Forelimb muscle (tissue), 1 donor: ENCODE measurements at places on chromosomes 4 and X. TPM values are rescaled to one million over a fixed set of nuclear protein-coding genes. Genes with fewer than 3 reads are reported as not detected.

PAGE2 gene
- polyA plus RNA-seq = not detected

NUP62CL gene
- 0.90 TPM for polyA plus RNA-seq

SFRP2 gene
- 35.7 TPM for polyA plus RNA-seq

MAOB gene
- polyA plus RNA-seq = 0.95 TPM

TIMM8A gene
- polyA plus RNA-seq = 9.0 TPM

VCX gene
- polyA plus RNA-seq = not detected

CYLC1 gene
- not detected for polyA plus RNA-seq

LINC00632 gene
- 12.5 TPM for polyA plus RNA-seq

BEX5 gene
- polyA plus RNA-seq = not detected

DGAT2L6 gene
- polyA plus RNA-seq = not detected

DUSP21 gene
- polyA plus RNA-seq = not detected

- DNase-seq = no peak
Measured at GRCh38 chrX:38028300-38028699, 21.9 kb downstream of the SYTL5 start.

- no peak for DNase-seq
Measured at GRCh38 chrX:5915783-5916182, 312.9 kb downstream of the NLGN4X start.

- no peak for DNase-seq
Measured at GRCh38 chr4:54657551-54658251, at the start of gene KIT. Gene KIT, plus strand, starts transcription at chr4:54657957. Its CDS starts 58 bp downstream, at chr4:54658015.

GRCh38 chr4:17531538-17532285, 16.7 kb downstream of the CLRN2 start:
- DNase-seq = no peak

- DNase-seq = no peak
Measured at GRCh38 chr4:472881-473569, 25.9 kb downstream of the ZNF721 start.

- DNase-seq = no peak
Measured at GRCh38 chrX:153689654-153690465, 2.1 kb downstream of the SLC6A8 start.

DNA sequence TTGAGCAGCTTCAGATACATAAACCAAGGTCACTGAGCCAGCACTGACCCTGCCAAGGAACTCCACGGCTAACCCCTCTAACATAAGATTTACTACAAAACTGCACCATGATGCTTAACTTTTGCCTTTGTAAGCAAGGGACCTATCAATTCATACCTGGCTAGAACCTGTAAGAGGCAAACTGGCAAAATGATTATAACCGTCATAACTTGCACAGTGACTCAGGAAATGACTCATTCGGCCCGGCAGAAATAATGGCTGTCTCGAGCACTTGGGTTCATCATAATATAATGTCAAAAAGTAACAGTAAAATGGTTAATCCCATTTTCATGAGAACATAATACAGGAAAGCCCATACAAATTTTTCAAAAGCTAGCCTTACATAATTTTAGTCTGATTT, 17.2 kb downstream of the RASGEF1B start:
- DNase-seq = no peak

DNA sequence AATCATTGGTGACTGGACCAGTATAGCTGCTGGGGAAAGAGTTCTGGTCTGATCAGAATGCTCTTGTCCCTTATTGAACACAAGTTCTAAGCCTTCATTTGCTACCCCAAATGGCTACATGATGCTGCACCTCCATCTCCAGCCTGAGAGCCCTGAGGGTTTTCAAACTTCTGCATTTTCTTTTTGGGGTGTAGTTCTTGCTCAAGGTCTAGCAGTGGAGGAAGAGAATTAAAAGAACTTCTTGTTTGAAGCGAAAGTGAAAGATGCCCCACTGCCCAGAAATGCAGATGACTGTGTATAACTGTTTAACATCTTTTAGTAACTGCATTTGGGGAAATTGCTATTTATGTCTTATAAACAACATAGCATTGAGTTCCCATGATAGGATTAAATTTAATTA, 38.5 kb downstream of the LAMTOR3 start:
- no peak for DNase-seq

- DNase-seq = no peak
Measured at GRCh38 chrX:40617566-40617965, 5.7 kb upstream of the MPC1L start.

GRCh38 chr4:81606801-81607501, 135.2 kb upstream of the RASGEF1B start:
- DNase-seq = no peak

- no peak for DNase-seq
Measured at GRCh38 chr4:88043586-88044340, 36.3 kb downstream of the PKD2 start.

- DNase-seq = no peak
Measured at GRCh38 chr4:40454816-40455215, 119.7 kb downstream of the CHRNA9 start.

DNA sequence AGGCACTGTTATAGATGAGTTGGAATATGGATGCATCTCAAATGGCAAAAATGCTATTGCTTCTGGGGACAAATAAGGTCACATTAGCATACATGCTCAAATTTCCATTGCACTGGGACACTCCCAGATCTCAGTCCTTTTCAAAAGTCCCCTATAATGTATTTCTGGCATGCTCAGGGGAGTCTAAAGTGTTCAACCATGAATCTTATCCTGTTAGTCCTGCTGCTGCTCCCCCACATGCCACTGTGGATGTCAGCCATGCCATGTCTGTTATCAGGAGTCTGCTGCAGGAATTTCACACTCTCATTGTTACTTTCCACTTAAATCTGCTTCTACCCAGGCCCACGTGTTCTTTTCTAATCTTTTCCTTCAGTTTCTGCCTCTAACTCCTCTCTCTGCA, 1000.6 kb downstream of the CCSER1 start:
- DNase-seq = no peak

- no peak for DNase-seq
Measured at GRCh38 chr4:95531141-95531540, 17.6 kb downstream of the UNC5C start.

DNA sequence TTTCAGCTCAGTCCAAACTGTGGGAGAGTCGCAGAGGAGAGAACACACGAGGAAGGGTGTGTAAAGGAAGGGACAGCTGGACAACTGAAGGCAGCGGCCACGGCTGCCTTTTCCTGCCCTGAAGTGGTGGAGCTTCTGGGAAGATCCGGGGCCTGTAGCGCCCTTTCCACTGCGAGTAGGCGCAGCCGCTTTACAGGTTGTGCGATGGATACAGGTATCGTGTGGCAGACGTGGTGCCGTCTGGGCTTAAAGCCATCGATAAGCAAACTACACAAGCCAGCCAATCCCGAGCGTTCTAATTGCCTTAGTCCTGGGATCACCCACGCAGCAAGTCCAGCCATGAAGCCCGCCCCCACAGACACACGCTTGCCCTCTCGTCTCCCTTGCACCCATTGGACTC, 15.4 kb downstream of the NKX6-1 start:
- DNase-seq = no peak

DNA sequence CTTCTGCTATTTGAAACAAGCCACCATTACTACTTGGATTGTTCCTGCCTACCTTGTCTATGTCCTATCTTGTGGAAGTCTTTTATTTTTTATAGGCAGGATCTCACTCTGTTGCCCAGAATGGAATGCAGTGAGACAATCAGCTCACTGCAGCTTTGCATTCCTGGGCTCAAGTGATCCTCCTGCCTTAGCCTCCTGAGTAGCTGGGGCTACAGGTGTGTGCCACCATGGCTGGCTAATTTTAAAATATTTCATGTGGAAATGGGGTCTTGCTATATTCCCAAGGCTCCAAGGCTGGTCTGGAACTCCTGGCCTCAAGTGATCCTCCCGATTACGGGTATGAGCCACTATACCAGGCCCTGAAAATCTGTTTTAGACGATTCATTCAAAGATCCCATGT, 7.6 kb downstream of the RPS3A start:
- no peak for DNase-seq

DNA sequence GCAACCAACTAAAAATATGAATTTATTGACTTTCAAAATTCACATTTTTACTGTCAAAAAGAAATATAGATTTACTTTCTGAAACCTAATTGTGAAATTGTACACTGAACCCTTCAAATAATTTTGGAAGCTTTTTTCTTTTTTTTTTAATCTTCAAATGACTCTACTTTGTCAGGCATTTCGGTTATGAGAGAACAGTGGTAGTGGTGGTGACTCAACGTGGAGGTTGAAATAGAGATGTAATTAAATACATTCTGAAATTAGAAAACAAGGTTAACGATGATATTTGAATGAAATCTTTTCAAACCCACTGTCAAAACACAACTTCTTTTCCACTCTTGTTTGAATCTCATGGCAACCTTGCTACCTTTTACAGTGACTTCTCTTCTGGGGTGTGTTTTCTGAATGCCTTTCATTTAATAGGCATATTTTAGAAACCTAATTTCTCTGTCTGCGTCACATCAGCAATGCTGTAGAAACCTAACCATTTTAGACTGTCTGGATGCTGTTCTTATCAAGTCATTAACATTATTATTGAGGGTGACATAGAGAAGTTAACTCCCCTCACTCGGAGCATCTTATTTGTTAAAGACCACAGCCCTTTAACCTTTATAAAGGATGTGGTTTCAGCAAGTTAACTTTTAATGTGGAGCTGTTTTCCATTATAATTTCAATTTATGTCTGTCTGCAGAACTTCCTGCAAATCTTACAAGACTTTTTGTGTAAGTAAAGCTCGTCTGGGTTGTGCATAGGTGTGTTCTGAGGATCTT, 136.8 kb downstream of the PCDH7 start:
- no peak for DNase-seq

- no peak for DNase-seq
Measured at GRCh38 chr4:120348521-120348920, 281.9 kb upstream of the MAD2L1 start.

DNA sequence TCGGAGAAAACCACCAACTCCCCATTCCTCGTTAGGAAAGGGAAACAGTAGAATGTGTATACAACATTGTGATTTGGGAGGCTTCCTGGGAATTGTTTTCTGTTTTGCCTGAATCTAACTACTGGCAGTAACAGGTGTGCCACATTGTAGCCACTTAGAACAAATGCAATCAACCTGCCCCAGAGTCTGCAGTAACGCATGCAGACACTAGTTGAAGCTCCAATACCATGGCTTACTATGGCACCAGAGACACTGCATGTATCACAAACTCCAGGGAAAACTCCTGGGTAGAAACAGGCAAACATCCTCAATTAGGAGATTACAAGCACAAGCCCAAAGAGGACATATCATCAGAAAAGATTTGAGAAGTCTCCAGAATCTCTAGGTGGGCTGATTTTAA, 154.2 kb upstream of the NEIL3 start:
- DNase-seq = no peak

DNA sequence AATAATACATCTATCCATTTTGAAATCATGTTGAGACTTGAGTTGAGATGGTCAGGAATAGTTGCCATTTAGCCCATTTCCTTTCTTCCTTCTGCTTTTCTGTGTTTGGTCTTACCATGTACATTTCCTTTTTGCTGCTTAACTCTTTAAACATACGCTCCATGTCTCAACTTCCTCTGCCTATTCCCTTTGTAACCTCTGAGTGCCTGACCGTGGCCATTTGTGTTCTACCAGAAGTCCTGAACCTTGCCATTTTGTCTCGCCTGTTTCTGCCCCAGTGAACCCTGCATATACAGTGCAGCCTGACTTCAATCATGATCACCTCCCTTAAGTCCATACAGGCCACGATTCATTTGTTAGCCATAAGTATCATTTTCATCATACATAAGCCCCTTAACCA, 169.0 kb downstream of the RAPGEF2 start:
- DNase-seq = no peak

DNA sequence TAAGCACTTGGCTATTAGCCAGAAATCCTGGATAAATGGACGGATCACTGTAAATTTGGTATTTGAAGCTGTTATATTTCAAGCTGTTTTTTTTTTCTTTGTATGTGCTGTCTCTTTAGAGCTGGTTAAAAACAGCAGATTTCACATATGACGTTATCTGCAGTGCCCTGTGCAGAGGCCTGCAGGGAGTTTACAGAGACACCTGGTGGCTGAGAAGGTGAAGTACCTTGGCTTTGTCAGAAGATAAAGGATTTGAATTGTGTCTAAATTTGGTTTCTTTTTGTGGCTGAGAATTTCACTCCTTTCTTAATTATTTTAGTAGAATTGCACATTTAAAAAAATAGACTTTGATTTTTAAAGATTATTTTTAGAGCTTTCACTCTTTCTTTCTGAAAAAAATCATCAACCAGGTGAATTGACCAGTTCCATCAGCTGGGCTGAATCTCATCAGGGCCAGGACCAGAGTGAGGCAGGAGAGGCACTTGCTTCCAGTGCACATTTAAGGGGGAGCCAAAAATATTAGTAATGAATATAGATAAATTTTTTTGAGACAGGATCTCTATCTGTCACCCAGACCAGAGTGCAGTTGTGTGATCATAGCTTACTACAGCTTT, 9.6 kb upstream of the CHRNA9 start:
- no peak for DNase-seq

- DNase-seq = peak; percentile 59
Measured at GRCh38 chr4:145482209-145483037, 770 bp downstream of the SMAD1 start.

DNA sequence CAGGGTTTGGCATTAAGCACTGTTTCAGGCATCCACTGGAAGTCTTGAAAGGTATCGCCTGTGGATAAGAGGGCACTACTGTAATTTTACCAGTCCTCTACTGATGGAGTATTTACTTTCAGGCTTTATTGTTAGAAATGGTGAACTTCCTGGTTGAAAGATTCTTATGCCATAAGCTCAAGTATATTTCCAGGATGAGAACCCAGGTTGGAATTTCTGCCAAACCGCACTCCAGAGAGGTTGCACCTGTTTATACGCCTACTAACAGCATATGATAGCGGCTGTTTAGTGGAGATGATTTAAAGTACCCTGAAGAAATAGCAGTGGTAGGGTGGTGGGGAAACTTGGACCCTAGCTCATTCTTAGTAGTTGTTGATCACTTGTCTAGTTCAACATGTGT, 9.9 kb downstream of the FNIP2 start:
- no peak for DNase-seq

GRCh38 chr4:111937368-111937767, 207.9 kb upstream of the FAM241A start:
- DNase-seq = no peak
